ENCODE measurements at places on chromosomes 4 and X.

DNA sequence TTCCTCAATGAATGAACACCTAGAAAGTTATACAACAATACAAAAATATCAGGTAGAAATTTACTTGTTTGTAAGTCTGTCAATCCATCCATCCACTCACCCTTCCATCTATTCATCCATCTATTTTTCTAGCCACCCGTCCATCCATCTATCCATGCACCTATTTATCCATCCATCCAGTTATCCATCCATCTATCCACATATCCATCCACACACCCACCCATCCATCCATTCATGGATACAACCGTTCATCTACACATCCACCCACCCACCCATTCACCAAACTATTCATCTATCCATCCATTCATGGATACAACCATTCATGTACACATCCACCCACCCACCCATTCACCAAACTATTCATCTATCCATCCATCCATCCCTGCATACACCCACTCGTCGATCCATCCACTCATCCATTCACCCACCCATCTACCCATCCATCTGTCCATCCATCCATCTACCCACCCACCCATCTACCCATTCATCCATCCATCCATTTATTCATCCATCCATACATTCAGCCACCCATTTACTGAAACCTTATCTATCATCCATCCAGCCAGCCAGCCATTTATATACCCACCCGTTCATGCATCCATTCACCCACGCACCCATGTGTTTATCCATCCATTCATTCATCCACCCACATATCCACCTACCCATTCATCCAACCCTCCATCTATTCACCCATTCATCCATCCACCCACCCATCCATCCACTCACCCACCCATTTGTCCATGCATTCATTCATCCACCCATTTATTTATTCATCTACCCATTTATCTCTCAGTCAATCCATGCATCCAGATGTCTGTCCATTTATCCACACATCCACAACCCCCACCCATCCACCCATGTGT, 10.4 kb upstream of the CD99 start:
- DNase-seq = no peak

DNA sequence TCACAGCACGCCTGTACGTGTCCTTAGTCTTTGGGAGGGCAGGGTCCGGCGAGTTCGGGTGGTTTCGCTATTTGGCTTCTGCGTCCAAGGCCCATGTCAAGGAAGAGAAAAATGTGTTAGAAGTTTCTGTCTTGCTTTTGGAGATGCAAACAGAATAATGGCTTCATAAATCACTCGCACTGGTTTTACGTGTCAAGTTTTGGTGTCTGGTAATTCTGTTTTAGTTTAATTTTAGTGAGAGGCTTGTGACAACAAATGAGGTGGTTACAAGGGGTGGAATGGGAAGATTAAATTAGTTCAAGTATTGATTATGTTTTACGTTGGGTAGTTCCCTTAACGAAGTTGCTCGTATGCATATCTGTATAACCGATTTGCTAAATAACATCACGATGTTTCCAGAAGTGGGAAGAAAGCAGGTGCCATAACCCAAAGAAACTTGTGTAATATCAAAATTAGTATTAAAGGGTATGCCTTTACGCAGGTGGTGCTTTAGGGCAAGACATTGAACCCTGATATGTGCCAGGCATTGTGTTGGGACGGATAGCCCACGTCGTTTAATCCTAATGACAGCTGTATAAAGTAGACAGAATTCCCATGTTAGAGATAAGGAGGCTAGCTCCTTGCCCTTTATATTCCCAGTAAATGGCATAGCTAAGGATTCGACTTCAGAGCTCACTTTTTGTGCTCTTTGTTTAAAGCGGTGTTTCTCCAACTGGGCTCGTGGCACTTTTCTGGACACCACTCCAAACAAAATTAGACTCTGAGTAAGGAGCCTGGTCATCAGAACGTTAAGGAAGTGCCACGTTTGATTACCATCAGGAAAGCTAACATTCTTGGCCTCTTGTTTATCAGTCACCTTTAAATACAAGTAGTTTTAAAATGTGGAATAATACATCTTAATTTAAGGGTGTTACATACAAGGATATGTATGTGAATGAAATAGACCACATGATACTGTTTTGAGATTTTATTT, 843 bp downstream of the RPL34 start:
- DNase-seq = no peak

GRCh38 chrX:33840176-33840575, 291.9 kb downstream of the FAM47A start:
- no peak for DNase-seq

GRCh38 chr4:153265306-153266047, 61.2 kb downstream of the TRIM2 start:
- DNase-seq = no peak

DNA sequence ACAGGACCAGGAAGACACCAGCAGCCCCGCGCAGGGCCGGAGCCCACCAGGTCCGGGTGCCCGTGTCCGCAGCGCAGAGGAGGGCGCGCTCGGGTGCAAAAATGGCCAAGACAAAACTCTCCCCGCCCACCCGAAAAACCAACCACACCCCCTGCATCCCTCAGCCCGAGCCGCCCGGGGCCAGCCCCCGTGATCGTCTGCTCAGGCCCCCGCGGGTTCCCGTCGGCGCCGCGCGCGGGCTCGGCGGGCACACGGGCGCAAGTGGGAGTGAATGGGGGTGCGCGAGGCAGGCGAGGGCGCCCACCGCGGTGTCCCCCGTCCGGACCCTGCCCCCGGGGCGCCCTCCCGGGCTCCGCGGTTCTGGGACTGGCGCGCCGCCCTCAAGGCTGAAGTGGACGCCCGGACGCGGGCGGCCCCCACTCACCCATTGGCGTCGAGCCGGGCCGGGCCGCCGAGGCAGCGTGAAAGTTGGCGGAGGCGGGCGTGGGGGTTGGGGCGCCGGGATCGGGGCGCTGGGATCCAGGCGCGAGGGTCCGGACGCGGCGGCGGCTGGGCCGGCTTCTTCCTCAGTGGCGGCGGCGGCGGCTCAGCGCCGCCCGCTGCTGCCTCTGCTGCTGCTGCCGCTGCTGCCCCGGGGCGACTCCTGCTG, 393 bp downstream of the SH3KBP1 start:
- DNase-seq = no peak

DNA sequence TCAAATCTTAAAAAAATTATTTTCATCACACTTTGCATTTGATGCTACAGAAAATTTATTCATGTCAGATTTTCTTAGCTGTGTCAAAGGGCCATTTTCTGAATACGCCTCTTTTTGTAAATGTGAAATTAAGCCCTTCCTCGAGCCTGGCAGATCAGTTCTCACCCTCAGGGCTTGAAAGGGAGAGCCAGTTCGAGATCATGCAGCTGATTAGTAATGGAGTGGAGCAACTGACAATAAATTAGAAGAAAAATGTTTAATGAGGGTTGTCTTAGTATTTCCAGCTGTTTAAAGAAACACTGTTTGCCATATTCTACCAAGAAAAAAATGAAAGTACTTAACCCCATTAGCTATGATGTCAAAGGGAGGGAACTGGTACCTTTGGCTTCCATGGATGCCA, 28.7 kb downstream of the CC2D2A start:
- DNase-seq = no peak
